Astrocyte of the spinal cord (primary cell): ENCODE measurements at places on chromosomes 11 and 22.
A peak's percentile ranks its signal among the peaks of the same experiment; 100 is the strongest.

DNA sequence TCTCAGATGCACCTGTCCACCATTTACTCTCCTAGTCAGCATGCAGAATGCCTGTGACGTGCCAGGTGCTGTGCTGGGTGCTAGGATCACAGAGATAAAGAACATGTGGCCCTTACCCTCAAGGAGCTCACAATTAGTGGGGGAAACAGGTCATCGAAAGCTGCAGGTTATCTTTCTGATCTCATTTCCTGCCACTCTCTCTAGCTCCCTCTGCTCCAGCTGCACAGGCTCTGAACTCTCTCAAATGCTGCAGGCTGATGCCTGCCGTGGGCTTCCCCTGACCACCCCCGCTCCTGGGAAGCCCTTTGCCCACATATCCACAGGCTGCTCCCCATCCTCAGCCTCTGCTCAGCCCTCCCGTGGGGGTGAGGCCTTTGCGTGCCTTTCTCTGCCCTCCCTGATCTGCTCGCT lies 29.6 kb downstream of the SHANK3 start:
- no peak for DNase-seq

- DNase-seq: no peak
Measured at GRCh38 chr22:22932512-22932941, 44.9 kb downstream of the IGLL5 start.

DNA sequence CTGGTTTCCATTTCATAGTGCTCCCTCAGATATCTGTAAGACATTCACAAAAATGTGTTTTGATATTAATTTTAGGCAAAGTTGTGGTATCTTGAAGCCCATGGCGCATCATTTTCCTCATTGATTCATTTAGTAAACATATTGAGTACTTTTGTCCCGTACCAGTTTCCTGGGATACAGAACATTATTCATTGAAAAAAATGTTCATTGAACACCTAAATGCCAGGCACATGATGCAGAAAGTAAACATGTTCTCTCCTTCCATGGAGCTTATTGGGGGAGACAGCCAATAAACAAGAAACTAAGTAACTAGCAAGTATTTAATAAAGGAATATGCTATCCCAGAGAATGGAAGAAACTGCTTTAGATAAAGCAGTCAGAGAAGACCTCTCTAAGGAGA lies 195.0 kb downstream of the UVRAG start:
- DNase-seq: no peak

- DNase-seq: no peak
Measured at GRCh38 chr22:20864186-20864908, 5.5 kb downstream of the SNAP29 start.

GRCh38 chr11:27621405-27622161 lies 78.7 kb downstream of the BDNF start:
- no peak for DNase-seq

DNA sequence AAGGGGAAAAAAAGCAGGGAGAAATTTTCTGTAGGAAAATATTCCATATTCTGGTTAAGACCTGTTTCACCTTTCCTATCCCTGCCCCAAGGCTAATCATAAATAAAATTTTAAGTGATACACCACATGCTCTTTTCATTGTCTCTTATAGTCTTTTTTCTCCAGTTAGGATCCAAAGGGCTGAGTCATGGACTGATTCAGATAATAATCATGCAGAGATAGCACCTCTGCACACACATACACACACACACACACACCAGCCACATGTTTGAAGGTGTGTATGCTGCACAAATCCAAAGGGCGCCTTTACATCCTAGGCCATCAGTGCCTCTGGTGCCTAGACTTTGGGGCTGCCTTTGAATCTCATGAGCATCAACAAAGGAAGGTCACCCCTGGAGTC lies 35.5 kb upstream of the CWF19L2 start:
- peak; percentile 27 for DNase-seq

DNA sequence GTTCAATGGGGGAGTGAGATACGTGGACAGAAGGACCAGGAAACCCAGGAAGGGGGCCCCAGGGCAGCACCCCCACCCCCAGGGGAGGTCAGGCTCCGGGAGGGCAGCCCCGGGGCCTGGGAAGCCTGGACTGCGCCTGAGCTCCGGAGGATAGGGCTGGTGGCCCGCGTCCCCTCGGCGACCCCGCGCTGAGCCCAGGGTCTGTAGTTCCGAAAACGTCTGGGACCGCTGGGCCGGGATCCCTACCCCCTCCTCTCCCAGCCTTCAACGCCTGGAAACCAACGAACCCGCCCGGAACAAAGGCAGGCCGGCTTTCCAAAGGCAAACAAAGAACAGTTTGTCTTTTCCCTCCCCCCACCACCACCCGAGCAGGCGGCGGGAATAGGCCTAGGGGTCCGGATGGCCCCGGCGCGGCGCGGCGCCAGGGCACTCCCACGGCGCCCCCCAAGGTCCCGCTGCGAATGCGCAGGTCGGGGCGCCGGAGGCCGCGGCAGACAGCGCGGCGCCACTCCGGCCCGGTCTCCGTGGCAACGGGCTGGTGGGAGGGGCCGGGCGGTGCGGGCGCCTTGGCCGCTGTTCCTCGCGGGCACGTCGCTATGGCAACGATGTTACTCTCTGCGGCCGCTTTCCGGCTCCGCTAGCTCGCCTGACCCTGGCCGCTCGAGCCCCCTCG lies 58.5 kb downstream of the IGLL1 start:
- DNase-seq: peak; percentile 93

DNA sequence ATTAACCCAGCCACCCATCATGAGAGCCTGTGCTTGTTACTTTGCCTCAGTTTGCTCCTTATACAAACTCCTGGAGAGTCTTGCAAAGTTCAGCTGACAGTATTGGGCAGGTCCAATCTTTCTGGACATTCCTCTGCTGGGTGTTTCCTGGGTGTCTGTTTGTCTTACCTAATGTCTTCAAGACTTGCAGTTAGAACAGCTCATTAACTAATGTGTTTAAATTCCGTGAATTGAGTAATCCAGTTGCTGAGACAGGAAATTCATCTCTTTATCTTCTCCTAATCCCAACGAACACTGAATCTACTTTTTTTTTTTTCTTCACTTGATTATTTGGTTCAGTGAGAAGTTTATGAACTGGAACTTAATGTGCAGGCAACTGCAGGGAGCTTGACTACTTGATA lies 20.6 kb downstream of the BCO2 start:
- no peak for DNase-seq

DNA sequence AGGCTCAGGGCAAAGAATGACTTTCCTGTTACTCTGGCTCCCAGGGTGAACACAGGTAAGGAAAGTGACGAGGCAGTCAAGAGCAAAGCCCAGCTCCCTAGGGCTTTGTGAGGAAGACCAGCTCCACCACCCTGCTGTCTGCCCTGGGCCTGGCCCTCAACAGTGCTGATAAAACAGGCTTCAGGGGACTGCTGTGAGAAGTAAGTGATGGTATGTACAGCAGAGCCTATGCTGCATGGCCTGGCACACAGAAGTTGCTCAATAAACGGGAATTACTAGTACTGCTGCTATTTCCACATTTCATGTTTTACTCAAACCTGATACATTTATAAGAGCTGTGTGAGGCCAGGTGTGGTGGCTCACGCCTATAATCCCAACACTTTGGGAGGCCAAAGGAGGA lies 50.3 kb downstream of the MICAL3 start:
- DNase-seq: no peak

GRCh38 chr11:9090488-9091043 lies 833 bp downstream of the SCUBE2 start:
- no peak for DNase-seq

DNA sequence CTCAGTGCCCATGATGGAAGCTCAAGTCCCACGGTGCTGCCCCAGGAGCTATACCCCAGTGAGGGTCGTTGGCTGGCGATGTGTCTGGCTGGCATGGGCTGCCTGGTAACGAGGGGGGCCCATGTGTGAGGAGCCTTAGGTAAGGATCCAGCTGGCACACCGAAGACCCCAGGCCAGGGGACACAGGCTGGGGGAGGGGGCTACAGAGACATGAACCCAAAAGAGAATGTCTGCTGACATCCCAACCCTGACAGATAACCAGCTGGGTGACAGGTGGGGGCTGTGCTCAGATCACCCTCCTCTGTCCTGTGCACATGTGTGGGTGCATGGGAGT lies 39.2 kb downstream of the RTN4R start:
- no peak for DNase-seq

GRCh38 chr22:32533265-32534111 lies 58.9 kb downstream of the FBXO7 start:
- DNase-seq: no peak

- peak; percentile 41 for DNase-seq
Measured at GRCh38 chr22:37802310-37803194, 5.2 kb upstream of the GCAT start.

GRCh38 chr11:62543680-62544444 lies 2.7 kb downstream of the AHNAK start:
- DNase-seq: no peak

- DNase-seq: no peak
Measured at GRCh38 chr11:113974741-113975470, at the start of gene HTR3A. TSS of gene HTR3A (plus strand) at chr11:113975108. CDS start at chr11:113975326, 218 bp downstream.

DNA sequence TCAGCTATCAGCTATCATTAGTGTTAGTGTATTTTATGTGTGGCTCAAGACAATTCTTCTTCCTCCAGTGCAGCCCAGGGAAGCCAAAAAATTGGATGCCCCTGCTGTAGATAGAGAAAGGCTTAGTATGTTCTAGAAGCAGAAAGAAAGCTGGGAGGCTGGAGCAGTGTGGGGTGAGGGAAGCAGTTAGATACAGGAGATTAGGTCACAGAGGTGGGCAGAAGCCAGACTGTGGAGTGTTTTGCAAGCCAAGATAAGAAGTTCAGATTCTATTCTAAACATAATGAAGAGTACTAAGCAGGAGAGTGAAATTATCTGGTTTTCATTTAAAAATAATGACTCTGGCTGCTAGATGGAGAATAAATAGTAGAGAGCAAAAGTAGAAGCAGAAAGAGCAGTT lies 381.7 kb downstream of the DCDC1 start:
- DNase-seq: no peak

DNA sequence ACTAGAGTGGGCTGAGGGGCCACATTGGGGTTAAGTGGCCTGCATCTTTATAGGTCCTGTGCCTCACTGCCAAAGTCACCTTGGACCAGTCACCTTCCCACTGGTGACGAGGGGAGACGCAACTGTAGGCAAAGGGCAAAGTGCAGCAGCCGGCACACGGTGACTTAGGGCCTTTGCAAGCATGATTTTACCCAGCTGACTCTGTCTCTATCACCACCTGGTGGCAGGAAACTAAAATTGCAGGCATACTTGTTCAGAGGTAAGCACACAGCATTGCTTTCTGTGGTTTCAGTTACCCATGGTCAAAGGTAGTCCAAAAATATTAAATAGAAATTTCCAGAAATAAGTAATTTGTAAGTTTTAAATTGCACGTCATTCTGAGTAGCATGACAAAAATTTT lies 1164.4 kb downstream of the BRD1 start:
- DNase-seq: no peak

DNA sequence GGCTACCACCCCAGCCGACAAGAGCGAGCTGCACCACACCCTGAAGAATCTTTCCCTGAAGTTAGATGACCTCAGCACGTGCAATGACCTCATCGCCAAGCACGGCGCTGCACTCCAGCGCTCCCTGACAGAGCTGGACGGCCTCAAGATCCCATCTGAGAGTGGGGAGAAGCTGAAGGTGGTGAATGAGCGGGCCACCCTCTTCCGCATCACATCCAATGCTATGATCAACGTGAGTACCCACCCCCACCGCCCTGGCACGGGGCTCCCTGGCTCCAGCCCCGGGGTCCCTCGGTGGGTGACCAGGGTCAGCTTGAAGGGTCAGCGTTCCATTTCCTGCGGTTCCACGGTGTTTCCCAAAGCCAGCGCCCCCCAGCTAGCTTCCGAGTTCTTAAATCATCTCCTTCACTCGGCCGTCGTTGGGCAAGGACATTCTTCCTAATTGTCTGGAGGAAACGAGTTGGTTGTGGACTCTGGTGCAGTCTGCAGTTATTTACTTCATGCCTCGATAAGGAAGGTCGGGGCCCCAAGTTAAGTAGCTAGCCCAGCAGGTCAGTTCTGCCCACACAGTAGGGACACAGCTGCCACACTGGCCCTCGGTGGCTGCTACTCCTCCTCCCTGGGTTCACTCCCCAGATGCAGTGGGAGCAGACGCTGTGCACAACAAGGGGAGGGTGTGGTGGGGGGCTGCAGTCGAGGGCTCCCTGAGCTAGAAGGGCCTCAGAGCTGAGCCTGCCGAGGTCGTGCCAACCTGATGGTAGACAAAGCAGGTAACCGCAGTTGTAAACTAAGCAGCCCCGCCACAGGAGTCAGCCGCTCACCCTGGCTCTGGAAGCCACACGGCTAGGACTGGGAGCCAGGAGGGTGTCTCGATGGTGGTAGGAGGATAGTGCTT lies 97.9 kb downstream of the MORC2 start:
- no peak for DNase-seq

- DNase-seq: peak; percentile 7
Measured at GRCh38 chr11:110471371-110471770, 41.6 kb downstream of the FDX1 start.

- no peak for DNase-seq
Measured at GRCh38 chr11:1287928-1288327, 21.5 kb downstream of the TOLLIP start.

GRCh38 chr11:34575261-34575660 lies 45.6 kb upstream of the EHF start:
- DNase-seq: no peak

DNA sequence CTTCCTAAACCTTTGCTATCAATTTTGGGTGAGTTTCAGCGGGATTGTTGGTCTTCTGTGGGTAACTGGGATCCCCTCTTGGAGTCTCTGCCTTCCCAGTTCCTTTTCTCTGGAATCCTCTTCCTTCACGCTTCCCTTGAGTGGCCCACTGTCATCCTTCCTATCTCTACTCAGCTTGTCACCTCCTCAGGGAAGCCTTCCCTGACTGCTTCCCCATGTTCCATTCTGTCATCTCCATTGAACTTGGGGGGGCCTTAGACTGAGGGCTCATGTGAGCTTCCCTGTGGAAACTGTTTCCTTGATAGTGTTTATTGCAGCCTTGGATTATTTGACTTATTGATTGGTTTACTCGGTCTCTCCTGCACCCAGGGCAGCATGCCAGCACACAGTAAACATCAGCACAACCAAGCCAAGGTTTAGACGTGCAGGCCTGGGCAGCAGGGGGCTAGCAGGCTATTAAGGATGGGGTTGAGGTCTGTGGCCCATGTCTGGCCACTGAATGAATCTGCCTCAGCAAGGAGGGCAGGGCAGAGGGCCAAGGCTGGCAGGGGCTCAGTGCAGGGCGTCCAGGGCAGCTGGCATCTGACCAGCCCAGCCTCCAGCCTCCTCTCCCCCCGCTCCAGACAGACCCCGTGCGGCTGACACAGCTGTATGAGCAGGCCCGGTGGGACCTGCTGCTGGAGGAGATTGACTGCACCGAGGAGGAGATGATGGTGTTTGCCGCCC lies 7.2 kb downstream of the TRPT1 start:
- no peak for DNase-seq
